Jurkat, Clone E6-1 (cell line): ENCODE measurements at places on chromosomes 6 and 20.

DNA sequence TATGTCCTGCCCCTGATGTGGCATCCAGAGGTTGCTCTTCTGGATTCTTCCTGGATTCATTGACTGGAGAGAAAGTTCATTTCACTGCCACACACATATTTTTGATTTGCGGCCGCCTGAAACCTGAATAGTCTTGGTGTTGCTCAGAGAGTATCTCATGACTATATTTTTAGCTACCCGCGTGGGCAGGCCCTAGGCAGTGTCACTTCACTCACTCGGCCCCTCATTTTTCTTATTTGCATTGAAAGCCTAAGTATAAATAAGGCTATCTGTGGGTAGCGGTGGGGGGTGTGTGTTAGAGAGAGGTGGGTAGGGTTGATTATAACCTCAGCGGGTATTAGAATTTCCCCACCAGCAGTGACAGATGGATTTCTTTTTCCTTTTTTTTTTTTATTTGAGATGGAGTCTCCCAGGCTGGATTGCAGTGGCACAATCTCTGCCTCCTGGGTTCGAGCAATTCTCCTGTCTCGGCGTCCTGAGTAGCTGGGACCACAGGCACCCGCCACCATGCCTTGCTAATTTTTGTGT lies 113.5 kb downstream of the JARID2 start:
- DNase-seq: no peak

DNA sequence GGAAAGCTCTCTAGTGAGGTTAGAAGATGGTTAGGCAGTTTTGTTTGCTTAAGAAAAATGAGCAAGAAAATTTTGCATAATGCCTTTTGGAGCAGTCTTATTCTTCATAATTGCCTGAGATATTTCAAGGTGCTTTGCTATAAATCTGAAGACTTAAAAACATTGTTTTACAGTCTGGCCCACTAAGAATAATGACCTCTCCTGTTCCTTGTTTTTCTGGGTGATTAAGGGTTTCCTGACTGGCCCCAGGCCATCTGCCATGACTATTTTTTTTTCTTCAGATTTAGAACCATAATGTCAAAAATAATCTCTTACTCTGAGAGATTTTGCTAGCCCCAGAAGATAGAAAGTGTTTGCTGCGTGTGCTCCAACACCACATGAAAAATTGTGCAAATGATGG lies 72.3 kb upstream of the CENPW start:
- DNase-seq: no peak

DNA sequence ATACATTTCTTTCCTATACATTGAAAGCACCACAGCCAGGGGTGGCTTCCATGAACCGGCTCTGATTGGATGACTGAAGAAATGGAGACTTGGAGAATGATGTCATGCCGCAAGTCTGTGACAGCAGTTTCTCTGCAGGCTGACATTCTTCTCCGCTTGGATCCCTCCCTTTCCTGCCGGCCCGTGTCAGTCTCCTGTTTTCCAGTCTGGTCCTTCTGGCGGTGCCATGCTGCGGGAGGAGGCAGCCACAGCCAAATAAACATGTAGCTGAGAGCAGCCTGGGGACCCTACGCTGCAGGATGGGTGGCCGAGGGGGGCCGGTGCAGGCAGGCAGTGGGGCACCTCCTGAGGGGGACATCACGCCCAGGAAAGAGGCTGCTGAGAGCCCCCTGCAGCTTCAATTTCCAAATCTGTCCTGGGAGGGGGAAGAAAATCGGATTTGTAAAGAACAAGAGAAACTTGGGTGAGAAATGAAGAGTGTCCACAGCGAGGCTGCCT lies 178.0 kb downstream of the TAF4 start:
- DNase-seq: no peak

- DNase-seq: no peak
Observed at GRCh38 chr6:30533460-30534294, 22.6 kb downstream of the GNL1 start.

DNA sequence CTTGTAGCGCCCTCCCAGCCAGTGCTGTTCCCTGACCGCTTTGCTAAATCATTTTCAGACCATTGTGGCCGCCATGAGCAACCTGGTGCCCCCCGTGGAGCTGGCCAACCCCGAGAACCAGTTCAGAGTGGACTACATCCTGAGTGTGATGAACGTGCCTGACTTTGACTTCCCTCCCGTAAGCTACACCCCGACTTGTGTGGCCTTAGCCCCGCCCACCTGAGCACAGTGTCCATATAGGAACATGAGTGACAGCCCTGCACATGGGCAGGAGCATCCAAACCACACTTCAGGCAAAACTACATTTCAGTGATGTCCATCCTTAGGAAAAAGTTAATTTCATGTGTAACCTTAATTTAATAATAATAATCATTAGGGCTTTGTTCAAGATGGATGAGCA lies 51.1 kb downstream of the GNAS start:
- no peak for DNase-seq

DNA sequence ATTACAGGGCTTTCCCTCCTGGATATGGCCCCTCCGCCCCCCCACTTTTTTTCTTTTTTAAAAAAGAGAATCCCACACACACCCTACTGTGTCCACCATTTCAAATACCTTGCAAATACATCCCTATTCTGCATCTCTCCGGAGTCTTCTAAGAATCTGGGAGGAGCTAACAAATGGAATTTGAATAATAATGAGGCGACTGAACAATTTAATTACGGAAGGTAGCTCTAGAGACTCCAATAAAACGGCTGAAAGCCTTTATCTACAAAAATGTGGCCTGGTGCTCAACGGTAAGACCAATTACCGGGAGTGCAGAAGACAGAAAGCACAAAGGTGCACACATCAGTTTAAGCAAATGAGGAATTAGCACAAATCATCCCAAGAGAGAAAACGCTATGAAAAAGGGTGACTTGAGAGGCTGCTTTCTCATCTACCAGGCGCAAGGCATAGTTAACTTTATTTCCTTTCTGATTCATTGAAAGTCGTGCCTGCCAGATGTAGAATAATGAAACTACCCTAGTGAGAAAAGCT lies 1.8 kb downstream of the RRAGD start:
- DNase-seq: no peak

GRCh38 chr6:137011406-137011805 lies 33.4 kb downstream of the IL20RA start:
- DNase-seq: no peak

GRCh38 chr6:14789996-14790395 lies 455.9 kb upstream of the JARID2 start:
- DNase-seq: no peak
